Endodermal cell (in vitro differentiated cells): ENCODE measurements at places on chromosomes 7 and 10.

- H3K27ac ChIP-seq: no peak overlapping the region
- H3K4me3 ChIP-seq: no peak overlapping the region
- no peaks in the 10 kb centered on the region for H3K27me3 ChIP-seq
- no peak for DNase-seq
- H3K36me3 ChIP-seq: no peaks in the 10 kb centered on the region
Observed at GRCh38 chr7:36490419-36490830, 100.8 kb downstream of the ANLN start.

GRCh38 chr10:82252081-82252480, 377.1 kb downstream of the NRG3 start:
- H3K36me3 ChIP-seq: no peaks in the 10 kb centered on the region
- peaks cover 4% of the 10 kb centered on the region for H3K27me3 ChIP-seq
- DNase-seq: no peak
- peaks cover 6% of the 10 kb centered on the region for H3K4me1 ChIP-seq

GRCh38 chr7:24619978-24620377, 46.7 kb downstream of the PALS2 start:
- H3K27ac ChIP-seq: no peak overlapping the region
- H3K36me3 ChIP-seq: no peaks in the 10 kb centered on the region
- H3K4me3 ChIP-seq: no peak overlapping the region
- DNase-seq: no peak
- no peaks in the 10 kb centered on the region for H3K4me1 ChIP-seq
- H3K27me3 ChIP-seq: no peaks in the 10 kb centered on the region

- no peaks in the 10 kb centered on the region for H3K27me3 ChIP-seq
- no peak overlapping the region for H3K27ac ChIP-seq
- H3K4me3 ChIP-seq: no peak overlapping the region
- no peak for DNase-seq
Observed at GRCh38 chr10:13794992-13795612, 208.3 kb downstream of the PRPF18 start.
